A172 (cell line): ENCODE measurements at places on chromosomes 6 and 20. TPM values are rescaled to one million over a fixed set of nuclear protein-coding genes. Genes with fewer than 3 reads are reported as not detected.
A peak's percentile ranks its signal among the peaks of the same experiment; 100 is the strongest.

The GNMT gene
- total RNA-seq, result 0.24 TPM in 1 of 2 replicates, not detected in the other

The TMEM217 gene
- total RNA-seq, result 0.12 and 3.2 TPM in 2 replicates

The SNRPB2 gene
- total RNA-seq, result 120 and 134 TPM in 2 replicates

GRCh38 chr20:20206788-20207187, 154.5 kb downstream of the CFAP61 start:
- no peak for DNase-seq

DNA sequence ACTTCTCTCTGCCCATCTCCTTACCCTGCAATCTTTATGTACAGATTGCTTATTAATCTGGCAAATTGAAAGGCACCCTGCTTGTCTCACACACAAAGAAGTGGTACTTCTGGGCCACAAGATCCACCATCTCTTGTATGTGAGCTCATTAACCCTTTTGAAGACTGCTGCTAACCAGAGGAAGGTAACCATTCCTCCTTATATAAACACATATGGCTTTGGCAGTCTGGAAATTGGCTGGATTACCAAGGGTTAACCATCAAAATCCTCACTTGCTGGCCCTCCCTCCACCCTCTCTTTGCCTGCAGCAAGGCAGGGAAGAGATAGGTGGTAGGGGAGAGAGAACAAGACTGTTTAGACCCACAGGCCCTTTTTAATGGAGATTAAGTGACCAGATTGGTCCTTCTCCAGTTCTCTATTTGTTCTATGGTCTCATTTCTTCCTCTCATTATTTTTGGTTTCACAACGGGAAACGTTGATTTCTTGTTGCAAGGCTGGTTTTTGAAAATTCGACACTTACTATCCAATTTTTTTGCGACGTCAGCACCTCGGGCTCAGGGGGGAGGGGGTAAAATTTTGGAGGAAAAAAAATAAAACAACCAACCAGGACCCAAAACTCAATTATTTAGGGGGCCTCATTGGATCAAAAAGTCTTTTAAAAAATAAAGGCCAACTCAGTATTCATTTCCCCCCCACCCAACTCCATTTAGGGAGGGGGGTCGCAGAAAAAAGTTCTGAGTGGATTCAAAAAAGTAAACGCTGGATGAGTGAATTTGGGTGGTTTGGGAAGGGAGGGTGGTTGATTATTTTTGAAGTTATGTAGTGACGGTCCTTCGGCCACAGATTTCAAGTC, 859 bp downstream of the PPP1R10 start:
- peak; percentile 29 for DNase-seq
